ENCODE measurements at places on chromosomes 13 and 19. TPM values are rescaled to one million over a fixed set of nuclear protein-coding genes. Genes with fewer than 3 reads are reported as not detected.

PROZ gene
- total RNA-seq: not detected

PLIN5 gene
- 35.0 TPM for total RNA-seq

BCKDHA gene
- total RNA-seq: 59.2 TPM

ZNF534 gene
- total RNA-seq: 1.9 TPM

PCDH17 gene
- total RNA-seq: 2.3 TPM

NTF4 gene
- total RNA-seq: not detected

DAND5 gene
- not detected for total RNA-seq

SLITRK6 gene
- total RNA-seq: 0.57 TPM

SPHK2 gene
- total RNA-seq: 4.9 TPM

KLHL1 gene
- not detected for total RNA-seq

TMEM86B gene
- not detected for total RNA-seq

PABPC3 gene
- total RNA-seq: 0.33 TPM

KLF1 gene
- not detected for total RNA-seq

DZIP1 gene
- 9.6 TPM for total RNA-seq

ZNF221 gene
- 6.2 TPM for total RNA-seq

CEACAM3 gene
- not detected for total RNA-seq

PBX4 gene
- total RNA-seq: 2.0 TPM

FLT3LG gene
- 11.5 TPM for total RNA-seq

OR7A5 gene
- not detected for total RNA-seq

HSPB6 gene
- 554 TPM for total RNA-seq

ASF1B gene
- 0.82 TPM for total RNA-seq

FCGBP gene
- total RNA-seq: 214 TPM

ZNF814 gene
- 6.8 TPM for total RNA-seq

SHISA2 gene
- total RNA-seq: 0.51 TPM

DUS3L gene
- total RNA-seq: 22.4 TPM

ZNF98 gene
- total RNA-seq: 0.19 TPM

IGSF23 gene
- total RNA-seq: not detected

WDR88 gene
- not detected for total RNA-seq

LRRC25 gene
- 10.8 TPM for total RNA-seq

CERS1 gene
- total RNA-seq: not detected
